Activated CD8-positive, alpha-beta memory T cell treated with anti-CD3 and anti-CD28 coated beads for 24 hours (primary cell): ENCODE measurements at places on chromosomes 2 and 18.
A peak's percentile ranks its signal among the peaks of the same experiment; 100 is the strongest.

GRCh38 chr18:79641722-79642497 lies 37.7 kb upstream of the CTDP1 start:
- no peak for DNase-seq

DNA sequence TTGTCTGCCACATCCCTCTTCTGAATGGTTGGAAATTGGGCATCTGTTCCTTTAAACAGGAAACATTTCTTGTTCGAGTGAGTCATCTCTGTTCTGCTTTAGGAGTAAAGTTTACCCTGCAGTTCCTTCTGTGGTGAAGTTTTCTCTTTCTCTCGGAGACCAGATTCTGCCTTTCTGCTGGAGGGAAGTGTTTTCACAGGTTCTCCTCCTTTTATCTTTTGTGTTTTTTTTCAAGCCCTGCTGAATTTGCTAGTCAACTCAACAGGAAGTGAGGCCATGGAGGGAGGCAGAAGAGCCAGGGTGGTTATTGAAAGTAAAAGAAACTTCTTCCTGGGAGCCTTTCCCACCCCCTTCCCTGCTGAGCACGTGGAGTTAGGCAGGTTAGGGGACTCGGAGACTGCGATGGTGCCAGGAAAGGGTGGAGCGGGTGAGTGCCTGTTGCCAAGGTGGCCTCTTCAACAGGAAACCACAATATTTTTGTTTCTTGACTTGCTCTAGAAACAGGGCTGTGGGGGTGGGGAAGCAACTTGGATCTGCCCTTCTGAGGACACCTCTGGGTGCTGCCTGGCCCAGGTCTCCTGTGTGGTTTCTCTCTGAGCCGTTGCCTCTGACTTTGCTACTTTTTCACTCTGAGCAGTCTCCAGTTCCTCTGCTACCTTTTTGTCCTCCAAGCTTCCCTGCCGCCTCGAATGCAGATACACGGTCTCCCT lies 2.2 kb upstream of the CASP8 start:
- peak; percentile 90 for DNase-seq

DNA sequence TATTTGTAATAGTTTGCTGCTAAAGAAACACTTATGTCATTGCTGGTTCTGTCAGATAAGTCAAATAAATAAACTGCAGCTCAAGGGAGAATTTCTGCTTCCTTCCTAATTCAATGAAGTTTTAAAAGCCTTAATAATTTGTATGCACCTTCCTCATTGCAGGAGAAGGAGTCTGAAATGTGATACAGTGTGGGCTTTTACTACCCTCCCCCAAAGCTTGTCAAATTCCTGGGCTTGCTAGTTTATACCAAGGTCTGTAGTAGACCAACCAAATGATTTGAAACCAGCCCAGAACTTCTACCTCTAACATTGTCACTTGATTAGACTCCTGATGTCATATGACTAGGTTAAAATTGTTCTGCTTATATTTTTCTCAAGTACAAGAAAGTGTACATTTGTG lies 131.8 kb downstream of the DTNA start:
- no peak for DNase-seq

- DNase-seq, result no peak
Measured at GRCh38 chr18:55868909-55869308, 280.9 kb upstream of the TCF4 start.

DNA sequence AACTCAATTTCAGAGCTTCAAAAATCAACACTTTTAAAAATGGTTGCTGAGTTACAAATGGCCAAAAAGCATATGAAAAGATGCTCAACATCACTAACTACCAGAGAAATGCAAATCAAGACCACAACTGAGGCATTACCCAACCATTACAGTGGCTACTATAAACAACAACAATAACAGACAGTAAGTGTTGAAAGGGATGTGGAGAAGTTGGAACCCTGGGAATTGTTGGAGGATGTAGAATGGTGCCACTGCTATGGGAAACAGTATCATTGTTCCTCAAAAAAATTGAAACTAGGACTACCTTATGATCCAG lies 173.3 kb upstream of the SPRED2 start:
- DNase-seq, result no peak

- no peak for DNase-seq
Measured at GRCh38 chr2:162769066-162769465, 69.5 kb downstream of the KCNH7 start.

GRCh38 chr2:1644427-1644826 lies 99.9 kb downstream of the PXDN start:
- peak; percentile 42 for DNase-seq

DNA sequence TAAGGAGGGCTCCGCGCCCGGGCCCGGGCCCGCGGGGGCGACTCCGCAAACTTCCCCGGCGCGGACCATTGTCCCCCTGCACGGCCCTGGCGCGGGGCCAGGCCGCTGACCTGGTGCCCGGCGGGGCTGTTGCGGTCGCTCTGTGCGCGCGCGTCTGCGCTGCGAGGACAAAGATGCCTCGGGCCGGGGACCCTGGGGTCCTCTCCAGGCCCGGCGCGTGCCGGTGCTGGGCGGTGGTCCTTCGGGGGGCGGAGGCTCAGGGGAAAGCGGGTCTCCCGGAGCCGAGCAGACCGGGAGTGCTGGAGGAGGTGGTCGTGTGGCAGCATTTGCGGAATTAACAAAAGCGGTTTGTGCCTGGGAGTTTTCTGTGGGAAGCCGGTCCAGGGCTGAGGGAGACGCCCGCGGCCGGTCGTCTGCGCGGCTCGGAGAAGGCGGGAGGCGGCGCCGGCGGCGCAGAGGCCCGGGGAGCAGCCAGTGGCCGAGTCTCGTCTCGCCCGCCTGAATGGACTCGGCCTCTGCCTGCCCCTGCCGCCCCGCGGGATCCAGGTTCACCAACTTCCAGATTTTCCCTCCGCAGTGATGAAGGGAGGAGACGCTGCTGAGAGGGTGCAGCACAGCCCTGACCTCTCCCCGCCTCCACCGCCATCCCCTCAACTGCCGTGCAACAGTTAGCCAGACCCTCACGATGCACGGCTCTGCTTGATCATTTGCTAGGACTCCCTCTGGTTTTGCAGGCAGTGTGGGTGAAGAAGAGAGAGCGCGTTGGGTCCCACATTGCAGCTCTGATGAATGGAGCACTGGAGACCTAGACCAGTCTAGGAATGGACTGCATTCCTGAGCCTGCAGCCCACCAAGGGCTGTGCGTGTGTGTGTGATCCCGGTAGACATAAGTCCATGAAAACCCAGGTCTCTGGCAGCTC lies 705 bp downstream of the EFR3B start:
- DNase-seq, result peak; percentile 66

DNA sequence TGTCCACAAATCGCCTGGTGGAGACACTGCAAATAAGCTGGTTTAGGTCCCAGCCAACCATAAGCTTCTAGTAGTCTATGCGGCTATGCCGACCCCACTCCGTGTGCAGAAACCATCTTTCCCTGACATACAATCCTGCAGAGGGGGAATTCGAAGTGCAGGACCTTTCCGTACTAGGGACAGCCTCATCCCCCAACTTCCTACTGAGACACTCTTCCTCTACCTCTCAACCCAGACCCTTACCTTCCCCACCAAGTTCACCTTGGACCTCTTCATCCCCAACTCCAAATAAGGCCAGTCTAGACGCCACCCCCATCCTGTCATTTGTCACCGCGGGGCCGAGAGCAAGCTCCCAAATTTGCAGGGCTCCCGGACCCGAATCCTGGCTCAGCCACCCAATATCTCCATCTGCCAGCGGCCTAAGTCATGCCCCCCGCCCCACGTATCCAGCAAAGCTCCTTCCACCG lies 496 bp downstream of the SUCLG1 start:
- no peak for DNase-seq

DNA sequence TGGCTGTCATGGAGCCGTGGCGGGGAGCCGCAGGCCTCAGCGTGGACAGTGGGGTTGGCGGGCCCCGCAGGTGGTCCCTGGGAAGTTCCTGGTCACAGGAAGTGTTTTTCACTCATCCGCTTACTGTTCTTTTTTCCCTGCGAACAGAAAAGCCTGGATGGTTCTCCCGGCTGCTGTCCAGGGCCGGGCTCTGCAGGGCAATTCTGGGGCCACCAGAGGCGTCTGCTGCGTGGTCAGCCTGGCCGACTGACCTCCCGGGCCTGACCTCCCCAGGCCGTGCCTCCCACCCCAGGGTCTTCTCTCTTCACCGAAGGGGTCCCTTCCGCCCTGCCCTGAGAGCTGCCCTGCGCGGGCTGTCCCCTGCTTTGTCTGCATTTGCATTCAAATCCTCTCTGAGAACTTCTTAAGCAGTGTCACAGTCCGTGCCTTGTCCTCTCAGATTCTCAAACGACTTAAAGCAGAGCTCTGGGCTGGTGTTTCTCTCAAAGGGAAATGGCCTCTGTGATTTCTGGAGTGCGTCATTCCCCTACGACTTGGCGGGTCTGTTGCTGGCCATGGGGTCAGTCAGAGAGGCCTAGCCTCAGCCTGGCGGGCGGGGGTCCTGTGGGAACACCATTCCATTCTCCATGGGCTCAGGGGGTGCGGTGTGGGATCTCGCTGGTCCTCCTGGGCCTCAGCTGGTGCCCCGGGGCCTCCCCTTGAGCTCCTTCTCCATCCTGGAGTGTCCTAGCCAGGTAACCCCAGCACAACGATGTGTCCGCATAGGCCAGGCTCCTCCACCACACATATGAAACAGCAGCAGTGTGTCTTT lies 38.3 kb downstream of the KLHL29 start:
- peak; percentile 38 for DNase-seq
